ENCODE measurements at places on chromosomes 1 and 21.

DNA sequence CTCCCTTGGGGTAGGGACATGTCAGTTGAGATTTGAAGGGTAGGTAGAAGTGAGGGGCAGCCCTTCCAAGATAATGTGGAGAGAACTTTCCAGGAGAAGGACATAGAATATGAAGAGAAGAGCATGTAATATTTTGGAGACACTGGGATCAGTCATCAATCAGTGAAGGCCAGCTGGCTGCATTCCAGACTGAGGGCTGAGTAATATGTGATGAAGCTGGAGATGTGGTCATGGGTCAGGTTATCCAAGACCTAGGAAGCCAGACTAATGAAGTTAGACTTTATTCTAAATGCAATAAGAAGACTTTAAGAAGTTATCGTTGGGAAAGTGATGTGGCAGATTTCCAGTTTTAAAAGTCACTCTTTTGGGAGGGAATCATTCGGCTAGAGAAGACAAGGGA, 262.0 kb downstream of the HMCN1 start:
- DNase-seq = no peak

- no peak for DNase-seq
Measured at GRCh38 chr1:196896355-196896754, 8.5 kb downstream of the CFHR4 start.

DNA sequence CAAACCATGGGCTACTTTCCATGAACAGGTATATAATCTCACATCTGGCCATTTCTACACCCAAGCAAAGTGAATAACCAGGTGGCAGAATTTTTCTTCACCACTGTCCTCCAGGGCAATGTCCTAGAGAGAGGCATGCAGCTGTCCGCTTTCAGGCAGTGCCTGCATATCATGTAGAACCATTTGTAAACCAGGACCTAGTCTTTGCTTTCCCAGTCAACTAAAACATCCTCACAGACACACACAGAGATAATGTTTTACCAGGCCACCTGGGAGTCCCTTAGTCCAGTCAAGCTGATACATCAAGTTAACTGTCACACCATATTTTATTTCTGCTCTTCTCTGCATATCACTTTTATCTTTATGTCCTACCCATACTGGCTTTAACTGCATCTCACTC, 26.2 kb downstream of the TNFSF18 start:
- DNase-seq = no peak

DNA sequence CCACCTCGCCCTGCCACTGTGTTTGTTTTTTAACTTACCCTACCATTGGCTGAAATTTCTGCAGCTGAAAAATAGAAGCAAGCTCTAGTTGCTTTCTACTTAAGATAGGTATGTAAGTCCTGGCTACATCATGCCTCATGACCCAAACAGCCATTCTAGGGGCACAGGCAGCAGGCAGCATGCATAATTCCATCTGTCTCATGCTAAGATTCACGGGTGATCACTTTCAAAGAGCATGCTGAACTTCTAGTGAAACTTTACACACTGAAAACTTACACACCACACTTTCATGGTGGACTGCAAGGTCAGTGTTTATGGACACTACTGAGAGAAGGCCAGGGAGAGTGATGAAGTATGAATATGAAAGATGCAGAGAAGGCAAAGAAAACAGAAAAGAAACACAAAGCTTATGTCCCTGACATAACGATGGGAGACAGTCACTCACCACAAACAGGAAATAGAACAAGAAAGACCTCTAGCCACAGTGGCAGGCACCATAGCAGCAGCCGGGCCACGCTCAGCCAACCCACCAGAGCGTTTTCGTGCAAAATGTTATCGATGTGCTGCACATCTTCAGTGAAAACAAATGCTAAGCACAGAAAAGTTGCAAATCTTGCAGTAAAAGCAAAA, 102.3 kb upstream of the TIAM1 start:
- DNase-seq = no peak

DNA sequence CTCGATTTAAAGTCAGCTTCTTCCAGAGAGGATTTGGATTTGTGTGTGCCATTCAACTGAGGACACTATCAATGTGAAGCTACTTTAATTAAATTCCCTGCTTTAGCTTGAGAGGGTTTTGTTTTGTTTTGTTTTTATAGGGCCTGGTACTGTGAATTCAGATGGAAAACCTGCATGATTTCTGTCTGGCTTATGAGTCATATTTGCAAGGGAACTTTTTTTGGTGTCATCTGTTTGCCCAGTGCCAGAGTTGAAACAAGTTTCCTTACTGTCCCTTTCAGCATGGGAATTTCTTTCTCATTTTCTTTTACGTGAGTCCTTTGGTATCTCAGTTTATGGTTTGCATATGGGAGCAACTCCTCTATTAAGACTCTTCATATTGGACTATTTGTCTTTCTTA, 194.6 kb downstream of the GREM2 start:
- DNase-seq = no peak

GRCh38 chr1:166692346-166692745, 146.9 kb upstream of the POGK start:
- no peak for DNase-seq

DNA sequence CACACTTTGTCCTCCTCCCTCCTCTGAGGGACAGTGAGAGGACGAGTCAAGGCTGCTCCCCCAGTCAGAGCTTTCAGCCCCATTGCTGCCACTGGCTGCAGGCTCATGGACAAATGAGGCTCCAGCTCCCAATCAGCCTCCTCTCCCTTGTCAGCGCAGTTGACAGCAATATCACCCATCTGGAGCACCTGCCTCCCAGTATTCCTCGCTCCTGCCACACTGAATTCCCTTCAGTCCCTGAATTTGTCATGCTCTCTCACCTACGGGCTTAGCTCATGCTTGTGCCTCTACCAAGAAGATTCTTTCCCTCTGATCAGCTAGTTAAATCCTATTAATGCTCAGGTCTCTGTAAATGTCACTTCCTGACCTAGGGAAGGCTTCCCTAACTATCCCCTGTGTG, 54.4 kb upstream of the SYT6 start:
- DNase-seq = no peak

- no peak for DNase-seq
Measured at GRCh38 chr1:15568387-15569073, 16.3 kb downstream of the AGMAT start.

DNA sequence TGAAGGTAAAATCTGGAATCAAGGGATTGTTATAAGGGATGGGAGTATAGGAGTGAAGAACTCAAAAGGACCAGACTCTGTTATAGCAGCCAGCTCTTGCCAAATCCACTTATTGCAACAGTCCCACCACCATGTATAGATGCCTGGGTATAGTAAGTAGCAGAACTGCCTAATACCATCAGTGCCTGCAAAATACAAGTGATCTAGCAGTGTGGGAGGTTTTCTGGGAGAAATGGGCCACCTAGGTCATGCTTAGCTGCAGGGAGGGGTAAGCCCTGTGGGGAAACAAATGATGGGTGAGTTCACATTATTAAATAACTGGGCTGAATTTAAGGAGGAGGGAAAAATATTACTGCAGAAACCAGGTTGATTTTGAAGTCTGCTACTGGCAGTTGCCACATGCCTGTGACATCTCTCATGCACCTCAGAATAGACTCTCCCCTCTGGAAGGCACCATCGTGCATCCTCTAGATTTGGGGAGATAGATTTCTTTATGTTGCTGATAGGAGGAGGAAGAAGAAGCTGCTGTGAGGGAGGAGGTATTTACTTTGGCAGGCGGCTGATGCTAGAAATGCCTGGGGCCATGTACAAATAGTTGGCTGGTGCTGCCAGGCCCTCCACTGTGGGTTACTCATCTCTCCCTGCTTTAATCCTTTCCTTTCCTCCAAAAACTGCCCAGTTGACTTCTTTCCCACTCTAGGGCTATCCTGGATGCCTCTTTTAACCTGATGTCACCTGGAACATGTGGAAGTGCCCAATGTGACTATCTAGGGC, 27.5 kb downstream of the HLX start:
- no peak for DNase-seq

GRCh38 chr1:215986401-215986800, 419.3 kb downstream of the KCTD3 start:
- no peak for DNase-seq

DNA sequence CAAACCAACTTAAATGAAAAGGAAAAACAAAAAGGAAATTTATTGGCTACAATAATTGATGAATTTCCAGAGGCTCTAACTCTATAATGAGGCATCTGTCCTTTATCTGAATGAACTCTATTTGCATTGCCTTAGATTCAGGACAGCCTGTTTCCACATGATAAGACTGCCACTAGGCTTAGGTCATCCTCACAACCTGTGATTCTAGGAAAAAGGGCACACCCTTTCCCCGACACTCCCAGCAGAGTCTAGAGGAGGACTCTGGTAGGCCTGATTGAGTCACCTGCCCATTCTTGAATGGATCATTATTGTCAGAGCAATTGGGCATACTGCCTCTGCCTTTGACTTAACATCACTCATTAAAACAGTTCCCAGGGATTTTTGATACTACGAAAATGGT, 262.8 kb downstream of the TPR start:
- no peak for DNase-seq

DNA sequence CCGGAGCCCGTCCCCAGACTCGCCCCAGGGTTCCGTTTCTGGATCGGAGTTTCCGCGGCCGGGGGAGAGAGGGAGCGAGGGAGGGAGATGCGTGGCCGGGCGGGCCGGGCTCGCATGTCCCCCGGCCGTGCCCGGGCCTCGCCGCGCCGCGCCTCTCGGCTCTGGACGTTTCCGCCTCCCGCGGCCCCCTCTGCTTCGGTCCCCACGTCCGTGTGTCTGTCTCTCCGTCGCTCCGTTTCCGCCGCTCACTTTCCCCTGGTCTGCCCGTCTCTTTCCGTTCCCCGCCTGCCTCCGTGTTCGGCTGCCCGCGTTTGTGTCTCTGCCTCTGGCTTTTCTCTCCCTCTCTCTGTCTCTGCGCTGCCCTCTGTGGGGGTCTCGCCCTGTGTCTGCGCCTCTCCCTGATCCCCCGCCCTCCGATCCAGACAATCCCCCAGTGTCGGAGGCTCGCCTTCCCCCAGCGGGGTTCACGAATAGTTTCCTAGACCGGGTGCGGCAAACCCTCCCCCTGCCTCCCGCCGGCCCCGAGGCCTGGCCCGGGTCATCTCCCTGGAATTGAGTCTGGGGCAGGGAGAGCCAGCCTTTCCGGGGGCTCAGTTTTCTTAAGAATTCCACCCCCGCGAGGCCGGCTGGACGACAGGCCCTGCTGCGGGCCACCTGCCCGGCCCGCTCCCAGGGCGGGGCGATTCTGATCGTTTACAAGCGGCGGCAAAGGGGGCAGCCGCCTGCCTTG, 735 bp downstream of the NBL1 start:
- DNase-seq = no peak

DNA sequence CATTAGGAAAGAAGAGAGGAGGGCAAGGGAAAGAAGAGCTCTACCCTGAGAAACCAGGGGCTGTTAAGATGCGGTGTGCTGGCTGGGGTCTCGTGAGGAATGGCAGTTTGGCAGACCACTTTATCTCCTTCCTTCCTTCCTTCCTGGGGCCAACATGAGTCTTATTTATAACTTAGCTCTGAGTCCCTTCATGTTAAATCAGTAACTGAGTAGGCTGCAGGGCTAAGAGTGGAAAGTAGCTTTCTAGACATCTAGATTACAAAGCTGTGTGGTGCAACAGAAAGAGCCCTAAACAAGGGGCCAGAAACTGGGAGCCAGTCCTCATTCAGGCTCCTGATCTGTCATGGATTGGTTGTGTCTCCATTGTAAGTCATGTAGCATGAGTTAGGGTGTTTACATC, 135.4 kb upstream of the DUSP10 start:
- DNase-seq = no peak

DNA sequence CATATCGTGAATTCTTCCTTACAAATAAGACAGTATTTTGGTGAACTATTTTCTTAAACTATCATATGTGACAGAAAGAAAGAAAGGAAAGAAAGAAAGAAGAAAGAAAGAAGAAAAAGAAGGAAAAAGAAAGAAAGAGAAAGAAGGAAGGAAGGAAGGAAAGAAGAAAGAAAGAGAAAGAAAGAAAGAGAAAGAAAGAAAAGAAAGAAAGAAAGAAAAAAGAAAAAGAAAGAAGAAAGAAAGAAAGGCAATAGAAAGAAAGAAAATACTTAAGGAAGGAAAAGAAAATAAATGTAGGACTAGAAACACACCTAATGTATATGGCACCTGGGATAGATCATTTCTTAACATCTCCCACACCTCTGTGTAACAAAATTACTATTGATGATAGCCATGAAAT, 120.4 kb downstream of the PLA2G4A start:
- no peak for DNase-seq

DNA sequence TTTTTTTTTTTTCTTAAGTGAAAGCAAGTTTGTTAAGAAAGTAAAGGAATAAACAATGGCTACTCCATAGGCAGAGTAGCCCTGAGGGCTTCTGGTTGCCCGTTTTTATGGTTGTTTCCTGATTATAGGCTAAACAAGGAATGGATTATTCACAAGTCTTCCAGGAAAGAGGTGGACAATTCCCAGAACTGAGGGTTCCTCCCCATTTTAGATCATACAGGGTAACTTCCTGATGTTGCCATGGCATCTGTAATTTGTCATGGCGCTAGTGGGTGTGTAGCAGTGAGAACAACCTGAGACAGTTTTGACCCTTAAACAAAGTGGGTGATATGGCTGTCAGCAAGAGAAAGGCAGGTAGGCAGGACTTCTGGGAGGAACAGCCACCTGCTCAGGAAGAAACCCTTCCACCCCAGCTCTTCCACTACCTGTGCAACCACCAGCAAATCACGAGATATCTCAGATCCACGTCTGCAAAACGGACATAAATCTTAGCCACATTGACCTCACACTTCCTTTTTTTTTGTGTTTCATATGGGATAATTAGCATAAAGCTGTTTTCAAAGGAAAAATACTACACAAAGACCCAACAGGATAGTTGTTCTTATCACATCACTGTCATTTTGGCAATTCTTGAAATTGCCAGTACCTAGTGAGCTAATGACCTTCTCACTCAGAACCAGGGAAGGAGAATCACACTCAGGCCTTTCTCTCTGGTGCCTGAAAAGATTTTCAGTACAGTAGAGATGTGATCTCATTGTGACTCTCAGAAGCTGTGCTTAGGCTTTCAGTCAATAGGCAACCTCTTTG, 34.8 kb upstream of the DUSP10 start:
- DNase-seq = no peak

- DNase-seq = no peak
Measured at GRCh38 chr1:212635141-212635631, 26.6 kb downstream of the ATF3 start.

- no peak for DNase-seq
Measured at GRCh38 chr21:39750670-39751069, 5.7 kb downstream of the IGSF5 start.

DNA sequence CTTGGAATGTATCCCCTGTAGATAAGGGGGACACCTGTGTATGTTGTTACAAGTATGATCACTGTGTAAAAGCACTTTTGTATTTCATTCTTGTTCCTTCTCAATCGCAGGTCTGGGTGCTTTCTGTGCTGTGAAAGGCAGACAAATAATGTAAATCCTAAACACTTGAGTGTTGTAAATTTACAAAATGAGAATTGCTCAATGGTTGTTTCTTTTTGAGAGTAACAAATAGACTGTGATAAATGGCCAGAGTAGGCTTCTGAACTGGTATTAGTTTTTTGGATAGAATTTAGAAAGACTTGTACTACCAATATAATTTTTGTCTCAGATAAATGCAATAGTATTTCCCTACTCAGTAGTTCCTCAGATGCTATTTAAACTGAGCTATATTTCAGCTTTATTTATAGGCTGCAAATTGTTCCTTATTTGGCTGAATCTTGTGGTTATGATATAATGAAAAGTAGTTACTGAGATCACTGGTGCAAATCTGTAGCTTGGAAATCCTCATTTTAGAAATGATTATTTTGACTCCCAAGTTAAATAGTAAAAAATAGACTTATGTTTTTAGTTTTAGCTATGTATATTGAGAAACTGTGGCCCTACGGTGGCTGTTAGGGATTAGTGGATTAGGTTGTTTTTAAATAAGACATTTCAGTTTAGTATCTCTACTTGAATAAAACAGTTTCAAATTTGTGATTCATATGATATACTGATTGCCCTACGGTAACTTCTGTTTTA, 9.2 kb downstream of the BACH1 start:
- DNase-seq = no peak

GRCh38 chr21:45281411-45282282, 6.0 kb downstream of the POFUT2 start:
- no peak for DNase-seq
